WERI-Rb-1 (cell line): ENCODE measurements at places on chromosomes 4 and X.
A peak's percentile ranks its signal among the peaks of the same experiment; 100 is the strongest.

GRCh38 chr4:79358438-79358837, 32.6 kb upstream of the NAA11 start:
- no peak for DNase-seq

DNA sequence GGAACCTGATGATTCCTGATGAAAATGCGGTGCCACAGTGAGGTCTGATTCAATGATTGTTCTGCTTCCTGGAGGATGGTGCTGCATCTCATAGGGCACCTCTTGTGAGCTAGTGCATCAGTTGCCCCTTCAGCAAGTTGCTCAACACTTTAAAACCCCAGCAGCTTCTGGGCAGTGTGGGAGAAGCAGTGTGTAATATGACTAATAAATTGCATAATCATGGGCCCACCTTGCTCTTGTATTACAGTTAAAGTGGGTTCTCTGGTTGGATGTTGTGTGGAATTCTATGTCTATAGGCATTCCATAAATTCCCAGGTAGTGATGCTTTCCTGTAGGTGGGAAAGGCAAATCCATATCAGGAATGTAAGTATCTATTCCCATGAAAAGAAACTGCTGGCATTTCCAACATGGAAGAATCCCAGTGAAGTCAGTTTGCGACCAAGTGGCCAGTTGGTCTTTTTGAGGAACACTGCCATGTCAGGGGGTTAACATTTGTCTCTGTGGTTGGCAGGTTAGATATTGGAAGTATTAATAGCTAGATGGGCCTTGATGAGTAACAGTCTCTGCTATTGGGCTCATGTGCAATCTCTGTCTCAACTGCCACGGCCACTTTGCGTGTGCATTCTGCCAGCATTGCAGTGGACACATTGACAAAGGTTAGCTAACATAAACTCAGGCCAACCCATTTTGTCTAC, 121.1 kb upstream of the OTUD4 start:
- DNase-seq, result no peak

- no peak for DNase-seq
Measured at GRCh38 chr4:158051401-158052235, 121.2 kb downstream of the GASK1B start.

DNA sequence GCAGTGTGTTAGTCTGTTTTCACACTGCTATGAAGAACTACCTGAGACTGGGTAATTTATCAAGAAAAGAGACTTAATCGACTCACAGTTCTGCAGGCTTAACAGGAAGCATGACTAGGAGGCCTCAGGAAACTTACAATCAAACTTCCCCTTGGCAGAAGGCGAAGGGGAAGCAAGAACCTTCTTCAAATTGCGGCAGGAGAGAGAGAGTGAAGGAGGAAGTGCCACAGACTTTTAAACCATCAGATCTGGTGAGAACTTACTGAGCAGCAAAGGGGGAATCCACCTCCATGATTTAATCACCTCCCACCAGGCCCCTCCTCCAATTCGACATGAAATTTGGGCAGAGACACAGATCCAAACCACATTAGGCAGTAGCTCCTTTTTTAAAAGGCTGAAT, 59.2 kb upstream of the LEF1 start:
- DNase-seq, result no peak

DNA sequence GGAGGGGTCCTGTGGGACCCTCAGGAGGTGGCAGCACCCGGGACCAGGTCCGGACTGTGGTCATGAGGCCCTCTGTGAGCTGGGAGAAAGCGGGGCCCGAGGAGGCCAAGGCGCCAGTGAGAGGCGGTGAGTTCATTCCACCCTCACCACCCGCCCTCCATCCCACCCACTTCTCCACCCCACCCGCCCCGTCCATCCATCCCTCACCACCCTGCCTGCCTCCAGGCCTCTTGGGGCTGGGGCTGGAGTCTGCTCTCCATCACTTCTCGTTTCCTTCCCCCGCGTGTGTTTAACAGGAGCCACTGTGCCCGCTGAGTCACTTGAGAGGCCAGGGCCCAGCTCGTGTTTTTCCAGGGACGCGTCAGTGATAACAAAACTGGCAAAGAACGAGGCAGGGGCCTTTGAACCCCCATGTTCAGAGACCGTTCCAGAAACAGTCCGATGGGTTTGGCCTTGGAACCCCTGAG, 6.2 kb downstream of the SH3TC1 start:
- DNase-seq, result no peak

- DNase-seq, result no peak
Measured at GRCh38 chr4:137509855-137510282, 22.4 kb downstream of the PCDH18 start.

DNA sequence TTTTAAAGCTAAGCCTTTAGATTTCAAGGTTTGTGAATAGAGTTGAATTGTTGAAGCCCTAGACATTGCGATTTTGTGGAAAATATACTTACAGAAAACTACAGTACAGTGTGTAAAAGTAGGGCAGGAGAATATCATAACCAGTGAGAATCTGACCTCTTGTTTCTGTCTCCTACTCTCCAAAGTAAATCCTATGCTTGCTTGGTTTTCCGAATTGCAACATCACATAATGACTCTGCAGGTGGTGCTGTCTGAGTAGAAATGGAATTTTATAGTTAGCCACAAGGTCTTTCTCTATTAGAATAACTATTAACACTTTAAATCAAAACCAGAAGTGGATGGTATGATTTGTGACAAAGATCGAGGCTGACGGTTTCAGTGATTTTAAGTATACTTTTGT, 505.6 kb downstream of the RAPGEF2 start:
- no peak for DNase-seq

DNA sequence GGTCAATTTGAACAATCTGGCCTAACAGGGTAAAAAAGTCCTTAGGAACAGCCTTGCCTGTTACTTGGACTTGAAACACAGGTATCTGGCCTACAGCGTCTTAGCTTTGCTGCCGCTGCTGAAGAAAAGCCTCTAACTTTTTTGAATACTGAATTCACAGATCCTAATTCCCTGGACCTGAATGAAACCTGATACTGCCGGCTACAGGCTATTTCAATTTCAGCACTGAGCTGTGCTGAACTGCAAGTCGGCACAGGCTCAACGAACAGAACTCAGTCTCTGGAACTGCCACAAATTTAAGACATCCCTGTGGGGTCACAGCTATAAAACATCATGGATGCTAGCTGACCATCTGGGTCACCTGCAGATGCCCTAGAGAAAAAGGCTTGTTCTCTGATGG, 7.2 kb downstream of the NR0B1 start:
- no peak for DNase-seq

GRCh38 chr4:93960450-93960849, 131.9 kb downstream of the ATOH1 start:
- no peak for DNase-seq

GRCh38 chr4:108559068-108559793, 61.1 kb upstream of the RPL34 start:
- DNase-seq, result no peak

DNA sequence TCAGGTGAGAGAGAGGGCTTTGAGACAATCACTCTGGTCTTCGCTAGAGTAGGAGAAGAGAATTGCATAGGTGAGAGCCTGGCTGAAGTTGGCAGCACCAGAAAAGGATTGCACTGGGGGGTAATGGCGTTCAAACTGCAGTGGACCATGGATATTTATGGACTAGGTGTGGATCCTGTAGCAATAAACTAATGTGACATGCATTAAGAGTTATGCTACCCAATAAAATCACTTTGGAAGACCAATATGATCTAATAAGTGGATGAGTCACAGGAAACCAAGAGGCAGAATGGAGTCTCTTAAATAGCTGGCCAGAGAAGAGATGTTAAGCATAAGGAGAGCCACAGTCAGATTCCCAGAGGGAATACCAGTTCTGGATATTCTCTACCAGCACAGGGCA, 259.8 kb downstream of the FBXO8 start:
- DNase-seq, result no peak

- no peak for DNase-seq
Measured at GRCh38 chr4:7384929-7385890, 49.5 kb downstream of the PSAPL1 start.

- DNase-seq, result no peak
Measured at GRCh38 chr4:5878359-5878758, 14.5 kb downstream of the CRMP1 start.

DNA sequence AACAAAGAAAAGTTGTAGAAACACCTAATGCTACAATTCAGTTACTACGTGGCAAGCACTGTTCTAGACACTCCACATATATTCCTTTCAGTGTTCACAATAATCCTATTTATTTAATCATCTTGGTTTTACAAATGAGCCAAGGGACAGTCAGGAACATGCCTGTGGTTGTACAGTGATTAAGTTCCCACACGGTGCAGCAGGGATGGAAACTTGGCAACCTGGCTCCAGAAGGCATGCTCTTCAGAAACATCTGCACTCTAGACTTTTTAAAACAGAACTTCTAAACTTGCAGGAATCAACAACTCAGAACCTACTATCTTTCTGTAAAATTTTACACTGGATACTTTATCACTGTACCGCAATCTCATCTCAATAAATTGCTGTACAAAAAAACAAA, 32.1 kb downstream of the TAPT1 start:
- no peak for DNase-seq

- no peak for DNase-seq
Measured at GRCh38 chrX:118348186-118348810, 2.4 kb downstream of the WDR44 start.

- no peak for DNase-seq
Measured at GRCh38 chr4:167339781-167340180, 105.5 kb upstream of the SPOCK3 start.

DNA sequence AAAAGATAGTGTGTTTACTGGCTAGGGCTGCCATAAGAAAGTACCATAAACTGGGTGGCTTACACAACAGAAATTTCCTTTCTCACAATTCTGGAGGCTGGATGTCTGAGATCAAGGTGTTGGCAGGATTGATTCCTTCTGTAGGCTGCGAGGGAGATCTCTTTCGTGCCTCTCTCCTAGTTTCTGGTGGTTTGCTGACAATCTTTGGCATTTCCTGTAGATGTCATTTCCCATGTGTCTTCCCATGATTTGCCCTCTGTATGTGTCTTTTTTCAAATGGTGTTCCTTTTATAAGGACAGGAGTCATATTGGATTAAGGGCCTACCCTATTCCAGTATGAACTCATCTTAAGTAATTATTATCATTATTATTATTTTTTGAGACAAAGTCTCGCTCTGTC, 27.9 kb upstream of the LCORL start:
- DNase-seq, result no peak

- no peak for DNase-seq
Measured at GRCh38 chrX:16258882-16259281, 91.6 kb downstream of the MAGEB17 start.

GRCh38 chrX:69357317-69357716, 146.8 kb upstream of the NALF2 start:
- DNase-seq, result no peak

DNA sequence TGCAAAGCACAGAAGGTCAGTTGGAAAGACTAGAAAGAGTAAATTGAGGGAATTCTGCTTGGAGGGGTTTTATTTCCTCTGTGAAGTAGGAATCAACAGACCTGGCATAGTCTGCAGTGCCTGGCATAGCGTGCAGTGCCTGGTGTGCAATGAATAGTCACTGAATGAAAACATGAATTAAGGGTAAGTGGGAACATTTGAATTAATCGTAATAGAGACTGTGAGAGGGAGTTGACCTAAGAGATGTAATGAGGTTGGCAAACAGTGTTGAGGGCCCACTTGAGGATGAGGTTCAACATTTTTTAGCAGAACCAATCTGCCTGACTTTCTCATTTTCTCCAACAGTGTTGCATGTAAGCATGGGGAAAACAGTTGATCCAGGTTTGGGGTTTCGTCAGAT, 377.2 kb upstream of the FTHL17 start:
- no peak for DNase-seq

- no peak for DNase-seq
Measured at GRCh38 chrX:10235851-10236250, 79.1 kb downstream of the CLCN4 start.

DNA sequence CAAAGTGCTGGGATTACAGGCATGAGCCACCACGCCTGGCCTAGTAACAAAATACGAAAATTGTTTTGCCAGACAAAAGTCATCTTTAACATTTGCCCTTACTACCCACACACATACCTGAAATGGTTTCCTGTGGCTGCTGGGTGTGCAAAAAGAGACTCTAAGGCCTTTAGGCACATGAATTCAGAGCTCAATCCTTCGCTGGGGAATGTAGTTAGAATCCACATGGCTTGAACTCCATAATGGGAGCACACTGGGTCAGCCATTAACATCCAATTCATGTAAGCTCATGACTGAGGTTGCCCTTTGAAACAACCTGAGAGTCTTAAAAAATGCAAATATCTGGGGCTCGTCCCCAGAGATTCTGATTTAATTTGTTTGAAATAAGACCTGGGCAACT, 87.8 kb downstream of the HPGD start:
- DNase-seq, result no peak

GRCh38 chr4:155271557-155271956, 63.1 kb downstream of the NPY2R start:
- no peak for DNase-seq

DNA sequence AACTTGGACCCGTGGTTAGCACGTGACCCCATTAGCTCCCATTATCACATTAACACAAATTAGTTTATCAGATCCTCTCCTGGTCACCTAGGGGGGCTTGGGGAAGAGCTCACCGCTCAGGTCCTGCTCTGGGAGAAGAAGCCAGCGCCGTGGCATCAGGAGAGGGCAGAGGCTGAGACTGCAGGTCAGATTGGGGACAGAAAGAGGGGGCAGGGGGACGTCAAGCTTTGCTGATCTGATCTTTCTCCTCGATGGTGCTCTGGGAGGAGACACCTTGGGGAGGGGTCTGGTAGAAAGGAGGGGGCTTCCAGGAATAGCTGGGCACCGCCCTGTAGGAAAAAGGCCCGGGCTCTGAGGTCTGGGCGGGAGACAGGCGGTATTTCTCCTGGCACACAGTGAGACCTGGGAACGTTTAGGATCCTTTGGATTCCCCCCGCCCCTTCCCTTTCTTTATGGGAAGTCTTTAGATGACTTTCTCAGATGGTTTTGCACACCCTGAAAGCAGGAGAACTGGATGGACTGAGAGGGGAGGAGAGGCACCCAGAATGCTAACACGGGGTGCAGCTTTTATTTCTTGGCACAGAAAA, 9.1 kb upstream of the ELF4 start:
- DNase-seq, result no peak

DNA sequence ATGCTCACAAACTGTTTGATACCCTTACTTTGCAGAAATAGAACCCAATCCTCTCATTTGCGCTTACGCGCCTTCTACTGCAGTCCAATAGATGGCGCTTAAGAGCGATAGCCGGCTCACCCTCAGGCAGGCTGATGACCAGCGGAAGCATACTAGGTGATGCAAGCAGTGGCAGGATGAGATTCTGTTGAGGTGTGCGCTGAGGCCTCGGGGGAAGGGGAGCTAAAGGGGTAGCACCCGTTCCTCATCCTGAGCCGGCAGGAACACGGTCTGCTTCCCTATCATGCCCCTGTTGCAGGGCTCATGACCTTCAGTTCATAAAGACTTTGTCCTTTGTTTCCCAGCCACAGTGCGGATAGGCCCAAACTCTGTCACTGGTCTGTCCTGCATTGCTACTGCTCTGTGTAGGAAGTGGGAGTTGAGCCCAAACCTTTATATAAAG, 628.9 kb downstream of the TLL1 start:
- DNase-seq, result peak; percentile 28

GRCh38 chr4:132001542-132001941, 1147.6 kb upstream of the PCDH10 start:
- DNase-seq, result no peak

- DNase-seq, result no peak
Measured at GRCh38 chrX:101081231-101081630, 2.6 kb downstream of the TMEM35A start.

- DNase-seq, result no peak
Measured at GRCh38 chr4:88736264-88736663, 38.6 kb upstream of the NAP1L5 start.
